ENCODE measurements at places on chromosomes 13 and 19.

- DNase-seq = no peak
These were observed 553.1 kb downstream of the IRS2 start for GRCh38 chr13:109233293-109233692.

DNA sequence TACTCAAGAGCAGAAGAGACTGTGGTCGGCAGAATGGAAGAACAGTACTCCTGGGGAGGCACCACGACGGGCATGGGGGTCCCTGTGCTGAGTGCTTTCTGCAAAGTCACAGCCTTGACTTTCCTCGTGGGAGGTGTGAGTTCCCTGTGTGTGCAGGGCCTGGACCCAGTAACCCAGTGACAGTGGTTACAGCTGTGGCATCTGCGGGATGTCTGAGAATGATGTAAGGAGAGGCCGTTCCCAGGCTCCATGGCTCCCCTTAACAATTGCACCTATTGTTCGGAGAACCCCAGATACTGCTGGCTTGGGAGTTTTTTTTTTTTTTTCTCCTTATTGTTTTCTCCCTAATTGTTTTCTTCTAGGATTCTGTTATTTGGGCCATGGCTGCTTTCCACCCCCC, 5.1 kb upstream of the NANOS2 start:
- DNase-seq = no peak

DNA sequence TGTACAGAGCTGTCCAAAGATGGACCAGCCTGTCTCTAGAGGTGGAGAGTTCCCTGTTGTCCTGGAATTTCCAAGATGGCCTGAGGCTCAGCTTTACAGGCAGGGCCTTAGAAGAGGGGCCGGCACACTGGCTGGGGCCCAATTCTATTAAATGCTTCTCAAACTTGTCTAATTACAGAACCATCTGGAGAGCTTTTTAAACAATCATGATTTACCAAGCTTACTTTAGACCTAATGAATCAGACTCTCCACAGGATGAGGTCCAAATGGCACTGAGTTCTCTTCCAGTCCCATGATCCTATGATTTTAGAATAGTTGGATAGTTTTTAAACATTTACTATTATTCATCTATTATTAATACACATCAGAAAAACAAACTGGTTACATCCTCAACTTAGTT, 123.5 kb downstream of the DNAJC3 start:
- DNase-seq = no peak

GRCh38 chr13:102309110-102309509, 92.7 kb downstream of the FGF14 start:
- no peak for DNase-seq

GRCh38 chr19:2289714-2290435, 7.9 kb upstream of the PEAK3 start:
- DNase-seq = no peak
